ENCODE measurements at places on chromosomes 2 and 18.

DNA sequence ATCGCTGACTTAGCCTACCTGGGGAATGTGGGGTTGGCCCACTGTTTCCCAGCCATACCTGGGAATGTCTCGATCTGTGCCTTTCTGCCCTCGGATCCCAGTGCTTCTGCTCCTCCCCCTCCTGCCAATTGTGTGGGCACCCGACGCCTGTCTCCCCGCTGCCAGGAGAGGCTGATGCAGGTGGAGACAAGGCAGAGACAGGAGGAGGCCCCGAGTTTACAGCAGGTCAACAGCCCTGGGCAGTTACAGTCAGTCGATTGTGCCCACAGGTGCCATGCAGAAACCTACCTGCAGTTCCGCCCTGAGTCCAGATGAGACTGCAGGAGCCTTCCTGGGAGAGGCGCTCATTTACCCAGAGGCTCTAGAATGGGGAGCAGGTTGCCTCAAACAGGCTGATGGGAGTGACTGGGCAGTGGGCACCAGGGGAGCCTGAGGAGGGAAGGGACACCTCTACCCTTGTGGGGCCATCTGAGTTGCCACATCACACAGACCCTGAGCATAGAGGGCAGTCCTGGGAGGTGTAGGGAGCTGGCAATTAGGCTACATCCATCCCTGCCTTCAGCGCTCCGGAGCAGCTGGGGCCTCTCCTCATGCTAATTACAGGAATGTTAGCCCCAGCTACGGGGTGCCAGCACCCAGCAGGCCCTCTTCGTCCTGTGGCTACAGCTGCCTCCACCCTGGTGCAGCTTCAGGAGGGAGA is 300.1 kb downstream of the NDUFA10 start:
- DNase-seq = no peak

- DNase-seq = no peak
These were observed 395.0 kb upstream of the NRP2 start for GRCh38 chr2:205287316-205287715.

GRCh38 chr2:226664140-226664539 is 135.5 kb downstream of the IRS1 start:
- no peak for DNase-seq

DNA sequence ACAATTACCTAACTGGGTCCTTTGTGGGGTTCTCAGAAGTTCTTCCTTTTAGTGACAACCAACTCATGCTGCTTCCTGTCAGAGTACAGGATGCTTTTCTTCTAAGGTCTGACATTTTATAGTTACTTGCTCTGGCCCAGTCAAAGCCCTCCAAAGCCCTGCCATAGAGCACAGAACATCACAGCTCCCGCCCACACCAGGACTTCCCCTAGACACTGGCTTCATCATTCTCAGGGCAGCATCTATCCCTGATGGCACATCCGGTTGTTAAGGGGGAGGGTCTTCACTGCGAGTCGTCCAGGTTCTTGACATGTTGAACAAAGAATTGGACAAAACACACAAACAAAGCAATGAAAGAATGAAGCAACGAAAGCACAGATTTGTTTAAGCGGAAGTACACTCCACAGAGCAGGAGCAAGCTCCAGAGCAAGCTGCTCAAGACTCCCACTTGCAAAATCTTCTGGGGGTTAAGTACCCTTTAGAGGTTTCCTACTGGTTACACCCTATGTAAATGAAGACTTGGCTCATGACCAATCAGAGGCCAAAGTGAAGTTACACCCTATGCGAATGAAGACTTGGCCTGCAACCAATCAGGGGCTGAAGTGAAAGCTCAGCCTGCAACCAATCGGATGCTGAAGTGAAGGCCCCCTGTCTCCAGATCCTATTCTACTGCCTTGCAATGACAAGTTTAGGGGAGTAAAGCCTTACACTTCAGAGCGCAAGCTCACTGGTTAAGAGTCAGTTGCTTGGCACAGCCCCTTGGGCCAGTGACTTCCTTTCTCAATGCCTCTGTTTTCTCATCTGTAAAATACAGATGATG is 79.0 kb downstream of the HDAC4 start:
- DNase-seq = no peak

DNA sequence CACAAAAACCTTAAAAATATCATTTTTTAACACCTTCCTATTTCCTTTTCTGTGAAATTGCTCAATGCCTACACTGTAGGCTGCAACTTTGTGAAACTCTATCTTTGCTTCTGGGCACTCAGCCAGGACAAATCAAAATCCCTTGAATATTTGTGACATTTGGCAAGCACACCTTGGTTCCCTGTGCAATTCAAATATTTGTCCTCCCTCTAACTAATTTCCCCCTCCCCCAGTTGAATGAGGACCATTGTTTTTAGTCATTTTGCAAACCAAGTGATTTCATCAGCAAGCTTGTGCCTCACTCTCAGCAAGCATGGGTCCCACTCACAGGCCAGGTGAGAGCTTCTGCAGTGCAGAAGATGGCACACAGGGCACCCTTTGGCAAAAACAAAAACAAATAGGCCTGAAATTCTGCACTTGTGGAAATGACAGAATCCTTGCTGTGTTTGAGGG is 541.5 kb downstream of the CNTNAP5 start:
- no peak for DNase-seq

DNA sequence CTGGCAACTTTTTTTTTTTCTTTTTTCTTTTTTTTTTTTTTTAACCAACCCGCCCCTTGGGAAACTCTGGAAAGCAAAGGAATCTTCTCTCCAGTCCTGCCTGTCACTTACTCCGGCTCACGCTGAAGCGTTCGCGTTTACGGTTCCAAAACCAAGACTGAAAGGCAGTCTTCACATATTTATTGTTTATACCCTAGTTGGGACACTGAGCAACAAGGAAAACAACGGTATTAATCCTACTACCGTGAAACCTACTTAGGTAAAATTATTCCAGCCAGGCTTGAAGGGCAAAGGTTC is 125.4 kb downstream of the OSBPL1A start:
- no peak for DNase-seq

- no peak for DNase-seq
These were observed 69.2 kb downstream of the KCTD1 start for GRCh38 chr18:26479065-26479680.

- no peak for DNase-seq
These were observed 676 bp downstream of the ACTR2 start for GRCh38 chr2:65228263-65228750.

- DNase-seq = no peak
These were observed 799 bp downstream of the CEP68 start for GRCh38 chr2:65057054-65057375.

GRCh38 chr2:174074831-174075230 is 109.7 kb upstream of the SP3 start:
- no peak for DNase-seq
